ENCODE measurements at places on chromosomes 1 and 21. TPM values are rescaled to one million over a fixed set of nuclear protein-coding genes. Genes with fewer than 3 reads are reported as not detected.

C2CD4D gene
- 0.51 TPM for total RNA-seq

MTX1 gene
- 26.1 TPM for total RNA-seq

KRTAP13-4 gene
- not detected for total RNA-seq

LRRC3 gene
- 17.9 TPM for total RNA-seq

EMC1 gene
- 37.7 TPM for total RNA-seq

OR2T2 gene
- total RNA-seq: not detected

HMGB4 gene
- total RNA-seq: not detected

KCNA2 gene
- 0.12 TPM for total RNA-seq

PLEKHA6 gene
- total RNA-seq: 82.4 TPM

BTBD19 gene
- total RNA-seq: 2.8 TPM

OR2T29 gene
- not detected for total RNA-seq

S100A1 gene
- 5.6 TPM for total RNA-seq

ZNF669 gene
- 6.3 TPM for total RNA-seq

OR10Z1 gene
- total RNA-seq: not detected

LYPD8 gene
- total RNA-seq: 700 TPM

ANGPTL1 gene
- 2.8 TPM for total RNA-seq

CSF3R gene
- total RNA-seq: 7.7 TPM

PKP1 gene
- total RNA-seq: 0.41 TPM

KRTAP11-1 gene
- total RNA-seq: not detected

ICOSLG gene
- total RNA-seq: 3.0 TPM

CHIA gene
- not detected for total RNA-seq

PADI2 gene
- total RNA-seq: 163 TPM

TEDDM1 gene
- total RNA-seq: not detected

SMIM1 gene
- 16.1 TPM for total RNA-seq
